NCI-H524 (cell line): ENCODE measurements at places on chromosomes 7 and 10.

DNA sequence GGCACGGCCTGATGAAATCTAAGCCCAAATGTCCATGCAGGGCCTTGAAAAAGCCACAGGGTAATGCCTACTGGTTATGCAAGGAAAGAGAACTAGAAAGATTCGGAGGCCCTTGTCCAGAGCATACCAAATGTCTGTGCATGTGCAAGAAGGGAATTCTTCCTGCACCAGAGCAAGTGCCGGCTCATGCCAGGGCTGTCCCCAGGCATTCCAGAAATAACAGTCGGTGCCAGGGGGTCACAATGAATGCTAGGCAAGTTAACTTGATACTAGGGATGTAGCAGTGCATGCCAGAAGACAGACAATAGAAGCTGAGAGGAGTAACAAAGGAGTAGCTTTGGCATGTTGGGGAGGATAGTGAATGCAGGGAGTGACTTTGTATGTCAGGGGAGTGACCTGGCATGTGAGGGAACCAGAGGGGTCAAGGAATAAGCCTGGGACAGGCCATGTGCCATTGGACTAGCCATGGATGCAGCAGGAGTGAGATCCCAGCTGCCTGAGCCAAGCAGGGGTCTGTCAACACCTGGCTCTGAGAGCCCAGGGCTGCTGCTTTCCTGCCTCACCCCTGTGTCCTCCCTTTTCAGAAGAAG, 119.5 kb upstream of the UNC5B start:
- no peak for DNase-seq

DNA sequence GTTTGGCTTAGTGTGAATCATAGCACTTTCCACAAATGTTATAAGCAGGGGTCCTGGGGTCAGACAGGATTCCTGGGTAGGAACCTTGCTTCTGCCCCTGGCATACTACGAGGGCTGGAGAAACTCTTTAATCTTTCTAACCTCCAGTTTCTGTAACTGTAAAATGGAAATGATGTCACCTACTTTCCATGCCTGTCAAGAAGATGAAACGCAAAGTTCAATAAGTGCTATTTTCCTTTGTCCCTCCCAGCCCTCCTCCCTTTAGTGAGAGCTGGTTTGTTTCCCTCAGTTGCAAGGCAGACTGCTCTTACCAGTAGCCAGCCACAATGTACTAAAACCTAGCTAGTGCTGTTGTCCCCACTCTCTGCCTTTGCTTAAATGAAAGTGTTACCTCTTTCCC, 117.1 kb upstream of the HPS1 start:
- no peak for DNase-seq

DNA sequence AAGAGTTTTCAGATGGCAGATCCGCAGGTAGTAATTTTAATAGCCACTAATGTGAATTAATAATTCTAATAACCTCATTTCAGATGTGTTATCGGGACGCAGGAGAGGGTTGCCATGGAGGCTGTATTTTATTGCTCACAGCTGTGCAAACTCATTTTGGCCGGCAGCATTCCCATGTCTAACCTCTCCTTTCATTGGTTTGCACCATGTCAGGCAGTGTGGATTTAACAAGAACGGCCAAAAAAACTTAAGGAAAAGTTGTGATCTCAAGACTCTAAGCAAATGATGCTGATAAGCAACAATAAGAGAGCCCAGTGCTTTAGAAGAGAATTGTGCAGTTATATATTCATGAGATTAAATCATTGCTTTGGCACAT, 88.7 kb upstream of the NRP1 start:
- DNase-seq = no peak

- no peak for DNase-seq
These were observed 591.9 kb downstream of the GALNT17 start for GRCh38 chr7:71723859-71724258.

- no peak for DNase-seq
These were observed 62.5 kb upstream of the KMT2E start for GRCh38 chr7:104951546-104951945.

GRCh38 chr10:132107186-132107948, 41.6 kb downstream of the JAKMIP3 start:
- no peak for DNase-seq

DNA sequence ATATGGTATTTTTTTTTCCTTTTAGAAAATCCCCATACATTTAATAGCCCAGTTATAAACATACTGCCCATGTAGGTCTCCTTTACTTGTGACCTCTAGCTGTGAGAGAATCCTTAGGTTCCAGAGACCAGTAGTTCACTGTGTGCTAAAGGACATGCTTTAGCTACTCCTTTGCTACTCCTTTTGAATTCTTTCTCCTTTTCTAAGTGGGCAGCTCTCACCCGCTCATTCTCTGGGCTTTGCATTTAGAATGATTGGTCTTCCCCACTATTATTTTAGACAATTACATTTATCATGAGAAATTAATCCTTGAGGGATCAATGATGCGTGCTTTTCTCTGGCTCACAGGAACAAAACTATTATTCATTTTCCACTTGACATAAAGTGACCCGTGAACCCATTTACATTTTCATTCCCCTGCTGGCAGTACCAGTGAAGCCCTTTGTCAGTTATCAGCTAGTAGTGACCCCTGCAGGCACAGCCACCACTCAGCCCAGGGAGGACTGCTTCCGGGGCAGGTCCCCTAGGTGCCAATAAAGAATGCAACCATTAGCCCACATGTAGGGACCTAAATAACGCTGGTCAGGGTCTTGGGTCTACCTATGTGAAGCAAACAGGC, 844.3 kb downstream of the CNTNAP2 start:
- no peak for DNase-seq

DNA sequence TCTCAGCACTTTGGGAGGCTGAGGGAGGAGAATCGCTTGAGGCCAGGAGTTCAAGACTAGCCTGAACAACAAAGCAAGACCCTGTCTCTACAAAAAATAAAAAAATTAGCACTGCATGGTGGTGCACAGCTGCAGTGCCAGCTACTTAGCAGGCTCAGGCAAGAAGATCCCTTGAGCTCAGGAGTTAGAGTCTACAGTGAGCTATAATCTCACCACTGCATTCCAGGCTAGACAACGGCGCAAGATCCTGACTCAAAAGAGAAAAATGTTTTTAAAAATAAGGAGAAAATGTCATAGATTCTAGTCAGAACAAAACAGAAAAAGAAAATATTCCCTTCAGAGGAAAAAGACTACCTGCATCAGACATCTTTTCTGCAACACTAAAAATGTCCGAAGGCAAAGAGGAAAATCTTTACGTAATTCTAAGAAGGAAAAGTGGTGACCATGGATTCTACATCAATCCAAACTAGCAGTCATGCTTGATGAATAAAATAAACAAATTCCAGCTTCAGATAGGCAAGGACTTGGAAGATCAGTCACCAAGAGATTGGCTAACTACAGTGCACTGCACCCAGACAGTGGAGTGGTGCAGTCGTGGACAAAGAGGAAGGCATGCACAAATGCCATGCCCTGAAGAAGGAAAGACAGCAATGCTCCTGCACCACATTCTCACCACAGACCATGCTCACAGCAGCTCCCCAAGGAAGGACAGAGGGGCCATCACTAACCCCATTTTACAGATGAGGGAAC, 54.3 kb downstream of the ERCC6 start:
- no peak for DNase-seq
